ENCODE measurements at places on chromosomes 7 and 10. TPM values are rescaled to one million over a fixed set of nuclear protein-coding genes. Genes with fewer than 3 reads are reported as not detected.

GRCh38 chr10:121096617-121097431 is 245.7 kb downstream of the WDR11 start:
- DNase-seq: no peak

DNA sequence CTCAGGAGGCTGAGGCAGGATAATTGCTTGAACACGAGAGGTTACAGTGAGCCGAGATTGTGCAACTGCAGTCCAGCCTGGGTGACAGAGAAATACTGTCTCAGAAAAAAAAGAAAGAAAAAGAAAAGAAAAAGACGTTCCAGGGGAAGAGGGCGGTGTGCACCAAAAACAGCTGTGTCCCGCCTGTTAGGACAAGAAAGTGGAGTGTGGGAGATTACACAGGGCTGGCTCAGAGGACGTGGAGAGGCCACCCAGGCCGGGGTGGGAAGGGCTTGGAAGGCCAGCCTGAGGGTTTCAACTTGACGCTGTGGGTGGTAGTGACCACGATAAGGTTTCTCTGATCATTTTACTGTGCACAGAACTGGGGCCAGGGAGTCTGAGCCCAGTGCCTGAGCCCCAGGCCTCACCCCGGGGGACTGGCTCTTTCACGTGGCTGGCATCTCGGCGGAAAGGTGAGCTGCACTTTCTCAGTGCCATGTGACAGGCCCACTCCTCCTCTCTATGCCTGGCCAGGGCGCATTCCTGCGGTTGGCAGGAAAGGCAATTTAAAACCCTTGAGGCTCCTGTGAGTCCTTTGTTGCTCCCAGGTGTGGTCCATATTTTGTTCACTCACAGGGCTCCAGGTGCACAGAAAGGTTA is 13.9 kb downstream of the RHBDD2 start:
- no peak for DNase-seq

Gene TFAM
- polyA plus RNA-seq: 68.0 TPM

DNA sequence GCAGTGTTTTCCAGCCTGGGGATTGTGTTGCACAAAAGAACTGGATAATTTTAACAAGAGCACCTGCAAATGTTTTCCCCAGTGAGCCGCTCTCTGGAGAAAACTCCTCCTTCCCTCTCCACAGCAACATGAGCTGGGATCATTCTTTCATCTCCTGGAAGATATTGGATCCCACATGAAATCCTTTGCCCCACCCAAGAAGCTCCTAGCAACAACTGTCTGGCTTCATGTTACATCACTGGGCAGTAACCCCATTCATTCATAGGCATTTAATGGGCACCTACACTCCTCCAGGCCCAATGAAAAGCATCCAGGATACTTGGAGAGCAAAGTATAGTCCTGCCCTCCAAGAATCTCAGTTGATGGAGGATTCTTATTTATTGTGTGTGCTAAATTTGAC is 27.2 kb downstream of the LSM5 start:
- DNase-seq: no peak

GRCh38 chr10:84269773-84270172 is 24.9 kb downstream of the RGR start:
- DNase-seq: no peak
